NCI-H1092 treated with DMSO at 0.1 percent for 48 hours (cell line): ENCODE measurements at places on chromosomes 13 and 19.

GRCh38 chr13:72258340-72258981, 391.5 kb upstream of the DACH1 start:
- DNase-seq = no peak

DNA sequence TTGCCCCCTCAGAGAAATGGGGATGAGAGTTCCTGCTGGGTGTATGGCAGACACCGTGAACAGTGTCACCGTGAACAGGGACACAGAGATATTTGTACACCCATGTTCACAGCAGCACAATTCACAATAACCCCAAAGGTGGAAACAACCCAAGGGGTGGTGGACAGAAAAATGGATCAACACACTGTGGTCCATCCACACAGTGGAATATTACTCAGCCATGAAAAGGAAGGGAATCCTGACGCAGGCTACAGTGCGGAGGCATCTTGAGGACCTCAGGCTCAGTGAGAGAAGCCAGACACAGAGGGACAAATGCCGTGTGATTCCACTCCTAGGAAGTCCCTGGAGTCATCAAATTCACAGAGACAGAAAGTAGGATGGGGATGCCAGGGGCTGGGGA, 7.6 kb upstream of the CELF5 start:
- DNase-seq = no peak

DNA sequence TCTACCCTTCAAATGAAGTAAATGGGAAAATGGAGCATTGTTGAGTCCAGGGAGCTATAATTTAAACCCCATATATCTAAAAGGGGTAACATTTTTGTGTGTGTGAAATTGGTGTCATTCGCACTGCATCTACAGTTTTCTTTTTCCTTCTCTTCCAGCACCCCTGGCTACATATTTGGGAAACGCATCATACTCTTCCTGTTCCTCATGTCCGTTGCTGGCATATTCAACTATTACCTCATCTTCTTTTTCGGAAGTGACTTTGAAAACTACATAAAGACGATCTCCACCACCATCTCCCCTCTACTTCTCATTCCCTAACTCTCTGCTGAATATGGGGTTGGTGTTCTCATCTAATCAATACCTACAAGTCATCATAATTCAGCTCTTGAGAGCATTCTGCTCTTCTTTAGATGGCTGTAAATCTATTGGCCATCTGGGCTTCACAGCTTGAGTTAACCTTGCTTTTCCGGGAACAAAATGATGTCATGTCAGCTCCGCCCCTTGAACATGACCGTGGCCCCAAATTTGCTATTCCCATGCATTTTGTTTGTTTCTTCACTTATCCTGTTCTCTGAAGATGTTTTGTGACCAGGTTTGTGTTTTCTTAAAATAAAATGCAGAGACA, 28.6 kb downstream of the ALOX5AP start:
- DNase-seq = no peak

DNA sequence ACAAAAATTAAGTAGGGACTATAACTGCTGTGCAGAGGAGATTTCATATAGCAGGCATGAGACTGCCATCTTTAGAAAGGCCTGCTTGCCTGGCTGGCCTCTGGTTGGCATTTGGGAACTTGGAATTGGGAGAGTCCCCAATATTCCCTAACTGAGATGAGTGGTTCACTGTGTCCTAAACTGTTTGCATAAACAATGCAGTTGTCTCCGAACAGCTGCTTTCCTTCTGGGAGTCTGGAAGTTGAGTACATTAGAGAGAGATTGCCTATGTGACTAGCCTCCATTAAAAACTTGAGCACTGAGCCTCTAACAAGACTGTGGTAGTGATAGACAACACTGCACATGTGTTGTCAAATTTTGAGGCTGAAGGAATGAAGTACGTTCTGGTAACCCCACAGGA, 47.4 kb downstream of the STOML3 start:
- DNase-seq = no peak

DNA sequence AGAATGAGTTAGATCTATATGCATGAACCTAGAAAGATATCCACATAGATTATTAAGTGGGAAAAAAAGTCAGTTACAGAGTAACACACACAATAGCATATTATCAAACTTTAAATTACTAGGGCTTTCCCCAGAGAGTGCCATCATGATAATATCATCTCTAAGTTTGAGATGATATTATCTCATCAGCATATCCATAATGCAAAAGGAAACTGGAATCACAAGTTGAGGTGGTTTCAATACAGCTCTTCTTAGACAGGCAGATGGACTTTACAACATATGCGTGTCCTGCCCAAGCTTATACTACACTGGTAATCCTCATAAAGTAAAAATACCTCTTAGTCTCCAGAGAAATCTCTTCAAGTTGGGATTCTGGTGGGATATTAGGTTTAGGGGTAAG, 236.2 kb upstream of the SERP2 start:
- no peak for DNase-seq

DNA sequence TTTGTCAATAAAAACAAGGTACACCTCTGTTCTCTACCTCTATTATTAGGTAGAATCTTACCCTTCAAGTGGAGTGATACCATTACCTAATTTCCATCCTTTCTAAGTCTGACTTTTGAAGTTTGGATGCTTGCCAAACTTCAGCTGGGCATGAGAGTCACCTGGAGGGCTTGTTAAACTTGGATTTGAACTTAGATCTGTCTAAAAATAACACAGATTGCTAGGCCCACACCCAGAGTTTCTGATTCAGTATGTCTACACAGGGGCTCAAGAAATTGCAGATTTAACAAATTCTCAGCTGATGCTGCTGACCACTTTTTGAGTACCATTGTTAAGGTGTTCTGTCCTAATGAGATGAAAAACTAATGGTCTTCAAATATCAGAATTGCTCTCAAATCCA, 512.2 kb downstream of the LMO7 start:
- DNase-seq = no peak

DNA sequence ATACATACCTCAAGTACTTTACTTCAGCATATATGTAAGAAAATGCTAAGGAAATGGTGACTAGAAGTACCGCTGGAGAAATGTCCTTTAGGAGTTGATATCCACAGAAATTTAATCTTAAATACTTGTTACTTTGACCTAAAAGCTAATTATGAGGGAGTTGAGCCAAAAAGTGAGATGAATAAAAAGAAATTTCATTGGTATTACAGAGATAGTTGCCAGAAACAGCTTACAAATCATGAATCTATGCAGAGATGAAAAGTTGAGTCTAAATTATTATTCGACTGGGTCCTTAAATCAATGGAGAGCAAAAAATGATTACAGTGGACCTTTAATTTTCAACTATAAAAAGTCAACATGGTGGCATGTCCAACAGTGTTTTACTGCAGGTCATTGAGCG, 160.9 kb downstream of the MZT1 start:
- DNase-seq = no peak

- peak; percentile 48 for DNase-seq
Measured at GRCh38 chr19:14089662-14090508, 666 bp downstream of the SAMD1 start.

DNA sequence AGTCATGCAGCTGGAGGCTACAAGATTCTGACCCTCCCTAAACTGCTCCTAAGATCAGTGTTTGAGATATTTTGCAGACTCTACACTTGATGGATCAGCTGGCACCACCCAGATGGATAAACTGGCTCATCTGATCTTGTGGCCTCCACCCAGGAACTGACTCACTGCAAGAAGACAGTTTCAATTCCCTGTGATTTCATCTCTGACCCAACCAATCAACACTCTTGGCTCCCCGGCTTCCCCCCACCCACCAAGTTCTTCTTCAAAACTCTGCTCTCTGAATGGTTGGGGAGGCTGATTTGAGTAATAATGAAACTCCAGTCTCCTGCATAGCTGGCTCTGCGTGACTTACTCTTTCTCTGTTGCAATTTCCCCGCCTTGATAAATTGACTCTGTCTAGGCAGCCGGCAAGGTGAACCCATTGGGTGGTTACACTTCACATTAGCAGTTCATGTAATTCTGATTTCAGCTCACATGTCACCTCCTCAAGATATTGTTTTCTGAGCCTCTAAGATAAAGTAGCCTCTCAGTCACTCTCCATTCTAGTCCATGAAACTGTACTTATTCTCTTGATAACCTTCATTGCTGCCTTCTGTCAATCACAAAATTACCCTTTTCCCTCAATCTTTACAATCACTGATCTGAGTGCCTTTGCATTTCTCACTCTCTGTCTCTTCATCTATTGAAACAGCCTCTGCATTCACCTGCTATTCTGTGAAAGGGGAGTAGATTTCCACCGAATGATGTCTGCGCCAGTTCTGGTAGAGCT, 9.9 kb upstream of the FPR3 start:
- no peak for DNase-seq

GRCh38 chr19:11617180-11618062, 20.1 kb downstream of the ZNF627 start:
- DNase-seq = no peak

- no peak for DNase-seq
Measured at GRCh38 chr13:41709511-41709910, 251.4 kb downstream of the VWA8 start.

DNA sequence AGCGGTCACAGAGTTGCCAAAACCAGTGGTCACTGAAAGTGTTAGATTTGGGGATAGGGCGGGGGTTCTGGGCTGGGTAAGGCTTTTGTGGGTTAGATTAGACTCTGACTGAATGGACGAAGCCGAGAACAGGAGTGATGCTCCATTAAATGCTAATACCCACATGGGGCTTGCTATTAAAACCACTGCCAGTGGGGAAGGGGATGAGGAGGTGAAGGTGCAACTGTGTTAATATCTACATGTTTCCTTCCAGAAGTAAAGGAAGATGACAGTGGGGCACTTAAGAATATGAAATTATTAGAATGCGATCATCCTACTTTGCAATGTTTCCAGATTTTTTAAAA, 573 bp upstream of the ZNF614 start:
- no peak for DNase-seq

DNA sequence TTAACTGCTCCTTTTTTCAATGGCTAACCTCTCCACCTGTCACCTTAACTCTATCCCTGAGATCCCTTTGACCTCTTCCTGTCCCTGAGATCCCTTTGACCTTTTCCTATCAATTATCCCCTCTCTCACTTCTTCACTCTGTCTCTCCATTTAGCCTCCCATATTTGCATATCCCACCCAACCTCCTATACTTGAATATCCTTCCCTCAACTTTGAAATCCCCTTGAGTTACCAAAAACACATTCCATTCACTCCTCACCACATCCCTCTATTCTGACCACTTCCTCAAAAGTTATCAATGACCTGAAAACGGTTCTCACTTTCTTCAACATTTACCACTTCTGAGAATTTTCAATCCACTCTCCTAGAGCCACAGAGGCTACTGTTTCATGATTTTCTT, 3.0 kb downstream of the MYCBP2 start:
- no peak for DNase-seq
